ENCODE measurements at places on chromosomes 1 and 21.

DNA sequence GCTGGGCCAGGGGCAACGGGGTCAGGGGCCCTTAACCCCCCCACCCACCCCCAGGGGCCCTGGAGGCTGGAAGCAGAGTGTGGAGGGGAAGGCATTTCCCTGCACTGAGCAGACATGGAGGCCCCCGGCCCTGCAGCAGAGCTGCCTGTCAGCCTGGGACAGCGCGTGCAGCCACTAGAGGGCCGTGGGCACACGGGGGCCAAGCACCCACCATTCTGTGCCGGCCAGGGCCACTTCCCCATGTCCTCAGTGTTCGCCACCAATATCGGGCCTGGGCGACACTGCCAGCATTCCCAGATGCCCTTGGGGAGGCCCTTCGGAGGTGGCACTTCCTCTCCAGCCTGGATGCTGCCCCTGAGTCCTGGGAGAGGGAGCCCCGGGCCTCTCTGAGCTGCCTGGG is 23.2 kb upstream of the ARHGEF16 start:
- DNase-seq = no peak

- DNase-seq = no peak
Observed at GRCh38 chr21:15491100-15491499, 238.7 kb upstream of the USP25 start.

DNA sequence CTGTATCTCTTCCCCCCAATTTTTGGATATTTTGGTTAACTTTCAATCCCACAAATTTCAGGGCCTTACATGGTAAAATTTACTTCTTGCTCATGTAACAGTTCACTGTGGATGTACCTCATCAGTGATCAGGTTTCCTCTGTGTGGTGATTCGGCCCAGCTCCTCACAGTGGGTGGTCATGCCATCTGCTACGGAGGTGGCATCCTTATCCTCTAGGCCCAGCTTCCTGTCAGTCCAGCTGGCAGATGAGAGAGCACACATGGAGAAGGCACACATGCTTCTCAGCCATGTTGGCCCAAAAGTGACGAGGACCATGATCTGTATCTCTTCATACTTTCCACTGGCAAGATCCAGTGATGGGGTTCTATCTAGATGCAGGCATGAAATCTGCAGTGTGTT is 27.2 kb downstream of the PCBP3 start:
- DNase-seq = no peak

DNA sequence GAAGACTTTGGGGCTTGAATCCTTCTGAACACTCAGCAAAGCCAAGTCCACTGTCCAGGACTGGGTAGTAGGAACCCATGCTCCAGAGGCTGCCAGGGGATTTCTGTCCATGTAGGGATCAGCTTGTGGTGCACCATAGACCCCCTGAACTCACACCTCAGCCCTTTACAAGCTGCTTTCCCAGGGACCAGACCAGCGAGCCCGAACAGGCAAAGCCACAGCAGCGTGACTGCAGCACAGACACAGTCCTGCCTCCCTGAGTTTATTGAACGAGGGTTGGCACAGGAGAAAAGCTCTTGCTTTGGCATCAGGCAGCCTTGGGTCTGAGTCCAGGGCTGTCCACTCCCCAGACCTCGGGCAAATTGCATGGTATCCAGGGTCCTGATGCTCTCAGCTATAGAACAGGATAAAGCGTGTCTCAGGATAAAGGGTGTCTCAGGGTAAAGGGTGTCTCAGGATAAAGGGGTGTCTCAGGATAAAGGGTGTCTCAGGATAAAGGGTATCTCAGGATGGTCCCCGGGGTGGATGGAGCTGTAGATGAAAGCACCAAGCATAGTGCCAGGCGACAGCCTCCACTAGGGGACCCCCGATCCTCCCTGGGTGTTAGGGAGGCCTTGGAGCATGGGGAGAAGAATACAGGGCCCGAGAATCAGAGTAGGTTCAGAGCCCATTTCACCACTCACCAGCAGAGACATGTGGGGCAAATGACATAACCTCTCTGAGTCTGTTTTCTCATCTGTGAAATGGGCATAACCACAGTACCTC is 648.8 kb downstream of the NPHP4 start:
- DNase-seq = no peak

DNA sequence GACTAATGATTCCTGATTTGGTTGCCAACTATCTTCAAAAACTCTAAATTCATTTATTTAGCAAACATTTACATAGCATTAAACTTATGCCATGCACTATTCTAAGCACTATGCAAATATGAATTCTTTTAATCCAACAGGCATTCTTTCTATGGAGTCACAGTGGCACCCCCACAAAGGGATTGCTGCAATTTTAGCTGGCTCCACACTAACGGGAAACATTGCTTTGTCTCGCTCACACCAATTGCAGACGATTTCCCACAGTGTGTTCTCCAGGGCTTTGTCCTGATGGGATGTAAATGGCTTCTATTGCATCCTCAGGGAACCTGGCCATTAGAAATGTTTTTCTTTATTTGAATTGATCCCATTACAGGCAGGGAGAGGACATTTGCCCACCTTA is 259.1 kb downstream of the BARHL2 start:
- no peak for DNase-seq

DNA sequence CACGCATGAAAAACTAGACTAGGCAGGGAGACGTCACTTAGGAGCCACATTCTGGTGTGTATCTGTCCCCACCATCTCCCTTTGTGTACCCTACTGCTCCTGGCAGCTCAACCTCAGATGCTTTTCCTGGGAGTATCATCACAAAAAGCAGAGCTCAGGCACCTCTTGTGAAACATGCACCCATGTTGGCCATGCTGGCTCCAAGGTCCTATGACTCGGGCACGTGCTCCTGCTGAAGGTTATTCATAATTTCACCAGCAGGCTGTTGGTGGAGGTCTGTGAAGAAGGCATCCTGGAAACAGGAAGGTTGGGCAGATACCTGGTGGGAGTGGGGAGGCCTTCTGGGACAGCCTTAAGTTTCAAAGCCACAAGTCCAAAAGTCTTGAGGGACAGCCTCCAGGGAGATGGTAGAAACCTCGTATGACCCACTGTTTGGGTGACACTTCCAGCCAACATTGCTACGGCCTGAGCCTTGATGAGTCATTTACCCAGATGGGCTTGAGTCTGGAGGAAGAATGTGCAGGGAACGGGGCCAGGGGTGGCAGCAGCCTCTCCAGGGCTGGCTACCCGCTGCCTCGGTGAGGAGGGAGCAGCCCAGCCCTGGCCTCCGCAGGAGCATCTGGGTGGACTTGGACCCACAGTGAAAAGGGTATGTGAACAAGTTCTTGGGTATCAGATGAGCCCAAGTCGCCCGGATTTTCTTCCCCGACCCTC is 75.8 kb downstream of the PGBD5 start:
- no peak for DNase-seq

- no peak for DNase-seq
Observed at GRCh38 chr1:225772848-225773247, 4.8 kb upstream of the SRP9 start.

DNA sequence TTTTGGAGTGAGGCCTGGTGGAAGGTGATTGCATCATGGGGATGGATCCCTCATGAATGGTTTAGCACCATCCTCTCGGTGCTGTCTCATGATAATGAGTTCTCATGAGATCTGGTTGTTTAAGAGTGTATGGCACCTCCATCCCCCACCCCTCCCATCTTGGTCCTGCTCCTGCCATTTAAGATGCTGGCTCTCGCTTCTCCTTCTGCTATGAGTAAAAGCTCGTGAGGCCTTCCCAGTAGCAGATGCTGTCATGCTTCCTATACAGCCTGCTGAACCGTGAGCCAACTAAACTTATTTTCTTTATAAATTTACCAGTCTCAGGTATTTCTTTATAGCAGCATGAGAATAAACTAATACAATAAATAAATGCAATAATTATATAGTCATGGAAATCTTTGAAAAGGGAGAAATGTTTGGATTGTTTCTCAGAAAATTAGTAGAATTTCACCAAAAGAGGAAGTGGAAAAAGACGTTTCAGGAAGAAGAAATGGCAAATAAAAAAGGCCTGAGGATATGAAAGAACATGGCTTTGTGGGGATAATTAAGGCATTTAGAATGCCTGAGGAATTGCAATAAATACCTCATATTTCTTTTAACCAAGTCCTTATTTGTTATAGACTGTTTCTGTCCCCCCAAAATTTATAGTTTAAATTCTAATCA is 451.2 kb upstream of the ADGRL4 start:
- no peak for DNase-seq

- DNase-seq = no peak
Observed at GRCh38 chr21:44993321-44994046, 53.7 kb downstream of the SLX9 start.

- no peak for DNase-seq
Observed at GRCh38 chr1:246078126-246078887, 428.8 kb downstream of the SMYD3 start.

DNA sequence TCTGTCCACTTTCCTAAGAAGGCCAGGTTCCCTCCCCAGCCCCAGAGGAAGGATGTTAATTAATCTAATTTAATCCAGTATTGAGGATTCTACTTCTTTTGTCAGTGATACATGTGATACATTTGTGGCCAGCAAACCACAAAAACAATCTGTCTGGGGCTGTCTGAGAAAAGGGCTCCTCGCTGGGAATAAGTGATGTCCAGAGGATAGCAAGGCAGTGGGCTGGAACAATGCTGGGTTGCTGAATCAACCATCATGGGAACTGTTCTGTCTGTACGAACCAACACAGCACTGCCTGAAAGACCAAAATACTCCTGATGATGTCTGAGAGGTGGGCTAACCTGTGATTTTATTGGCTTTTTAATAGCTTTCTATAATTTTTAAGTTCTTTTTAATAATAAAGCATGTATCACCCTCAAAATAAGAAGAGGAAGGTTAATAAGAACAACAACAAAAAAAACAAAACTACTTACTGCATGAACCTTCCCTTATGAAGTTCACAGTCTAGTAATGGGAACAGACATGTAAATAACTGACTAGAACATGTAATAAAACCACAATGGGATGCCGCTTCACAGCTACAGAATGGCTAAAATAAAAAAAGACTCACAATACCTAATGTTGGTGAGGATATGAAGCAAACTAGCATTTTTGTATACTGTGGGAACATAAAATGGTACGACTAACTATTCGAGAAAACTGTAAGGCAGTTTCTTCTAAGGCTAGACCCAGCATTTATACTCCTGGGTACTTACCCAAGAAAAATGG is 11.4 kb upstream of the ADAR start:
- no peak for DNase-seq

DNA sequence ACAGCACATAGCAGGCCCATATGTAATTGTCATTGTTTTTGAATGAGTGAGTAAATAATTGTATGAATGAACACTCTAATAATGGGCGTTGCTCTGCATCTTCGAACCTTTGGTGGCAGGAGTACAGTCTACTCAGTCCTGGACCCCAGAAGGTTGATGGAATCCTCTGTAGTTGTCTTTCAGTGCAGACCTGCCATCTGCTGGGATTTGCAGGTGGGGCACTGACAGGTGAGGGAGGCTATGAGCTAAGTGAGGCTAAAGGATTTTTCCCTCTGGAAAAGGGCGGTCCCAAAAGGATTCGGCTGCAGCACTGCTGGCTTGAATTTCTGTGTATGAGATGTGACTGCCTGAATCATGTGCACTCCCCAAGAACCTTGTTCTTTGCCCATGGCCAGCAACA is 53.4 kb downstream of the PLXNA2 start:
- DNase-seq = no peak

DNA sequence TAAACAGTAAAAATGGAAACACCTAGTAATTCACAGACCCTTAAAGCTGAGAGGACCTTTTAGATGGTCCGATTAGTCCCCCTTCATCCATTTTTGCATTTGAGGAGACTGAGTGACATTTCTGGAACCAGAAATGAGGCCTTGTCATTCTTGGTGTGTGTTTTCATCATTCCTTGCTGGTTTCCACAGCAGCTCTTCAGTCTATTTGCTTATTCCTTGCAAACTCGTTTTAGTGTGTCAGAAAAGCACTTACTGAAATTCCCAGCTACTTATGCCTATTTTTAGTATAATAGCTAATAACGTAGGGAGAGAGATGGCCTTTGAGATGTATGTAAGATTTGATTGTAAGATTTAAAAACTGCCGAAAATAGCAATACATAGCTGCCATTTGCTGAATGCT is 70.9 kb downstream of the VPS13D start:
- no peak for DNase-seq

- no peak for DNase-seq
Observed at GRCh38 chr1:35324486-35324885, 56.0 kb downstream of the ZMYM4 start.

- DNase-seq = no peak
Observed at GRCh38 chr1:172425339-172425738, 4.9 kb downstream of the C1orf105 start.

DNA sequence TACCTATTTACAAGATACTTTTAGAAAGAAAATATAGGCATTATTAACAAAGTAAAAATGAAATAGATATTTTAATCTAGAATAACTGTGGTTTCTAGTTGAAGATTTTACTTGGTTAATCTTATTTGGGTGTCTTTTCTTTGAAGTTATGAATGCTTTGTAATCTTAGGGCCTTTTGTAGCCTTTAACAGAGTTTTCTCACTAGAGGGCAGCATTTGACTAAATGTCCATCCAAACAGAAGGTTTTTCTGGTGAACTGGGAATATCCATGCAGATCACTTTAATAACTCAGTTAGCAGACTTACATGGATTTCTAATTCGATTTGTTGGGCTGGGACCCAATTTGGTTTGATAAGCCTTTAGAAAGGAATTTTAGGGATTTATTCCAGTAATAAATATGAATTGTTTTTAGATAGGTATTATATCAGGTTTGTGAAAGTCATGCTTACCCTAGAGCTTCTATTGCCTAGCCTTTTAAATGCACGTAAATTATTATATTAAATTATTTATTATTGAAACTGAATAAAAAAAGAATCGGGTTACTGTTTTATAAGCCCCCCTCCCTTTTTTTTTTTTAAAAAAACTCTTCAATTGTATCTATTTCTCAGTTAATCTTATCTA is 119.7 kb downstream of the ZNF326 start:
- peak; percentile 57 for DNase-seq

GRCh38 chr21:42154237-42155044 is 64.5 kb upstream of the ABCG1 start:
- no peak for DNase-seq

- no peak for DNase-seq
Observed at GRCh38 chr1:204232526-204232925, 18.7 kb upstream of the GOLT1A start.

GRCh38 chr1:145750426-145750825 is 31.1 kb downstream of the CD160 start:
- no peak for DNase-seq
